ENCODE measurements at places on chromosomes 6 and 20.

DNA sequence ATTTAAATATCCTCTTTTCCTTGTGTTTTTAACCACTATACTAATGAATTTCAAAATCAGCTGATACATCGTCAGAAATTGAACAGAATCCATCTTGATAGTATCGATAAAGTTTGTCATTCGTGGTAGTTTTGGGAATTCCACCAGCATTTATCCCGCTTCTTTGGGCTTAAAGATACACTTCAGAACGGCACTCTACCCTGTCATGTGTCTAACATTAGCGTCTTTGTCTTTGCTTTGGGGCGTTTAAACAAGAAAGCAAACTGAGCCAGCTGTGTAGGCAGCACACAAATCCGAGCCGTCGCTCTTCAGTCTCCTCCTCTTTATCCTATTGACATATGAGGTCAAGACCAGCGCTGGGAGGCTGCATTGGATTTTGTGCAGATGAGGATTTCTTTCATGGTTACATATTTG is 27.5 kb upstream of the NHSL1 start:
- DNase-seq, result no peak

DNA sequence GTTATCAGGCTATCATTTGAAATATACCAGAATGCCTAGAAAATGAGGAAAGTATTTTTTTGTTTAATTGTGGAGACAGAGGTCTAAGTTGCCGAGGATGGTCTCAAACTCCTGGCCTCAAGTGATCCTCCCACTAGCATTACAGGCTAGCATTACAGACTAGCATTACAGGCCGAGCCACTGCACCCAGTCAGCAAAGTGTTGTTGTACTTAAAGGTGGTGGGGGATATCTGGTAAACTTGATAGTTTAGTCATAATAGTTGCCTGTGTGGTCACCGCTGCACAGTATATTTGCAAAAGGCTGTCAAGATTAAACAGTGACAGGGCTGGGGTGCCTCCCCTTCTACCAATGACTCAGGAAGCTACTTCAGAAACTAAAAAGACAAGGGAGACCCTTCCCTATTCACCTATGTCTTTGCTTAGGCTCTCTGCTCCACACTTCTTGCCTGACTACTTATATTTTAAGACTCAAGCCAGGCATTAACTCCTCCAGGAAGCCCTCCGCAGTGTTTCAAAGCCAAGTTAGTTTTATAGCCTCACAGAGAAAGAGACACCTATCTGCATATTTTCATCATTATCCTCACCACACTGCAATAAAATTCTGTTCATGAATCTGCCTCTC is 3.1 kb upstream of the AKIRIN2 start:
- DNase-seq, result no peak

DNA sequence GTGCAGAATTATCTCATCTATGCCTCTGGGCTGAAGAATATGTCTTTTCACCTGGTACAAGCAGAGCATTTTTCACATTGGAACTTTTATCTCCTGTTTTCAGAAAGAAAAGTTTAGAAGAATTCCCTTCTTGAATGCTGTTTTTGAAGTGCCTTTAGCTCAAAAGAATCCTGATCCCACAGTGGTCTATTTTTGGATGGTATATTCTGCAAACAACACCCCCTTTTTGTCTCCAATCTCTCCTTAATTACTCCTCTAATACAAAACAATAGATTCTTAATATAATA is 57.7 kb upstream of the HFE start:
- DNase-seq, result no peak

DNA sequence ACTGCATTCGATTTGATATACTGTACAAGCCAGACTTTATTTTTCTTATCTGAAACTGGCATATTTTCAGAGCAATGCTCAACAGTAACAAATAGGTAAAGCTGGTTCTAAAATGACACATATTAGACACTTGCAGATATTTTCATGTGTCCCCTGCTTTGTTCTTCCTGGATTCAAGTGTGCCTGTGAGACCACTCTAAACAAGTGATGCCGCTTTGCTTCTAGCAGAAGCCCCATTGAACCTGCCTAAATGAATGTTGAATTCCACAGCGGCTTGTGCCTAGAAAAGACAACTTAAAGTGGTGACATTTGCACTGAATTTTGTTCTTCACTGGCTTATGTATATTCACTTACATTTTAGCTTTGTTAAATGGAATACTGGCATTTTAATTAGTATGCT is 115.7 kb downstream of the AKAP7 start:
- DNase-seq, result no peak

- DNase-seq, result no peak
Measured at GRCh38 chr6:169885831-169886230, 134.4 kb downstream of the ERMARD start.

DNA sequence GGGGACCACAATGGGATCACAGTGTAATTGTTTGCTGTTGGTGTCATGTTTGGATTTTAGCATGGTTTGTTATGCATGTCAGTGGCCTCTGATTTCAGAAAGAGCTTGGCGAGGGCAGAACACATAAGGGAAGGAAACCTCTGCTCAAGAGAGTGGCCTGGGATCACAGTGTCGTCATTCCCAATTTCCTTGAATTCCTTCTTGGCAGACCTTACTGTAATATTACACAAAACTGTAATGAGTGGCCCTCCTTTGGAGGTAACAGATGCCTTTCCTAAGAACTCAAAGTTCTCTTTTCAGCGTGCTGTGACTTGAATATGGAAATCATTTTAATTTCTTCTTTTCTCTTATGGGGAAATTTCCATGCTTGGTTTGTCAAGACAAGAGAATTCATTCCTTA is 46.9 kb downstream of the JAG1 start:
- no peak for DNase-seq

DNA sequence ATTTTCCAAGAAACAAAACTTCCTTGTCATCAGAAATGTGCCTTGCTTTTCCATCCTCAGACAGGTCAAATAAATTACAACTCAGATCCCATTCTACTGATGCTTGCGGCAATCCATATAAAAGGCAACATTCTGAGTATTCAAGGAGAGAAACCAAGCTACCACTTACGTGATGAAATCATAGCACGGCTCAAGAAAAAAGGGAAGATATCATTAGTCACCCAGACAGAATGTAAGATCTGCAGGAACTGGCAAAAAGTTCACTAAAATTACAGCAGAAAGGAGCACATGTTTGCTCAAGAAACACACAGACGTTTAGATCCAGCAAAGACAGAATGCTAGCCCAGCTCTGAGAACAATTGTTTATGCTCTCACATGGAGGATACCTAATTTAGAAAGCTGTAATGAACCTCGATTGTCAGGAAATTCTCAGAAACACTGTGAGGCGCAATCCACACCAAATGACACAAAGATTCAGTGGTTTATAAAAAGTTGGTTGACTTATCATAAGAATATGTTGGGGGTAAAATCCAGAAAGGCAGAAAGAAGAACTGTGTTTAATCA is 304.2 kb downstream of the ADGRG6 start:
- DNase-seq, result no peak

GRCh38 chr20:53943522-53944291 is 126.7 kb downstream of the BCAS1 start:
- no peak for DNase-seq

DNA sequence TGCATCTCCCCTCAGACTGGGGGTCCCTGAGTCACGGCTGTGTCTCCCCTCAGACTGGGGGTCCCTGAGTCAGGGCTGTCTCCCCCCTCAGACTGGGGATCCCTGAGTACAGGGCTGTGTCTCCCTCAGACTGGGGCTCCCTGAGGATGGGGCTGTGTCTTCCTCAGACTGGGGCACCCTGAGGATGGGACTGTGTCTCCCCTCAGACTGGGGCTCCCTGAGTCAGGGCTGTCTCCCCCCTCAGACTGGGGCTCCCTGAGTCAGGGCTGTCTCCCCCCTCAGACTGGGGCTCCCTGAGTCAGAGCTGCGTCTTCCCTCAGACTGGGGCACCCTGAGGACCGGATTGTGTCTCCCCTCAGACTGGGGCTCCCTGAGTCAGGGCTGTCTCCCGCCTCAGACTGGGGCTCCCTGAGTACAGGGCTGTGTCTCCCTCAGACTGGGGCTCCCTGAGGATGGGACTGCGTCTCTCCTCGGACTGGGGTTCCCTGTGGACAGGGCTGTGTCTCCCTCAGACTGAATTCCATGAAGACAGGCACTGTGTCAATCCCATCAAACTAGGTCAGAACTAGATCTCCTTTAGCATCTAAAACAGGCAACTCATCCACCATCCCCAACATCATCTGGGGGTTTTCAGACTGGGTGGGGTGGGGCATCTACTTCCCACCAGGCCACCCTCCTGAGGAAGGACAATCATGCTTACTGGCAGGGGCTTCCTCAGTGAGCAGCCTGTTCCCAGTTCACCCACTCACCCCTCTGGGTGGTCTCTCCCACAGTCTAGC is 60.7 kb downstream of the MRPL14 start:
- DNase-seq, result no peak

GRCh38 chr6:157779705-157780604 is 43.1 kb upstream of the SNX9 start:
- no peak for DNase-seq

Measured in D721Med (cell line).